ENCODE measurements at places on chromosomes 3 and 15.

DNA sequence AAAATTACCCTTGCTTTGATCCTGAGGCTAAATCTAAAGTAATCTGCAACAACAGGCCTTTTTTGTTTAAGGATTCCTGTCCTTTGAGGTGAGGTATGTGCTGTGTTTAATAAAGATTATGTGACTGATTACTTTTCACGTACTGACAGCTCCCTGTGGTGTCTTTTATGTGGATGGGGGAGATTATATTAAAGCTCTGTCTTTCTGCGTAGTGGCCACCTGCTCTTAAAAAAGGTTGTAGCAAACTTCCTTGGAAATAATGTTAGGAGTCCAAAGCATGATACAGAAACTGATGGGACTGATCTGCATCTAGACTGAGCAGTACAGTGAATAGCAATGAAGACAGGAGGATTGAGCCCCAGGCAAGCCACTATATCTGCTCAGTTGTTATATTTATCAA is 453.0 kb upstream of the GOLIM4 start:
- DNase-seq, result no peak

GRCh38 chr15:95645791-95646338 is 684.6 kb upstream of the NR2F2 start:
- no peak for DNase-seq

DNA sequence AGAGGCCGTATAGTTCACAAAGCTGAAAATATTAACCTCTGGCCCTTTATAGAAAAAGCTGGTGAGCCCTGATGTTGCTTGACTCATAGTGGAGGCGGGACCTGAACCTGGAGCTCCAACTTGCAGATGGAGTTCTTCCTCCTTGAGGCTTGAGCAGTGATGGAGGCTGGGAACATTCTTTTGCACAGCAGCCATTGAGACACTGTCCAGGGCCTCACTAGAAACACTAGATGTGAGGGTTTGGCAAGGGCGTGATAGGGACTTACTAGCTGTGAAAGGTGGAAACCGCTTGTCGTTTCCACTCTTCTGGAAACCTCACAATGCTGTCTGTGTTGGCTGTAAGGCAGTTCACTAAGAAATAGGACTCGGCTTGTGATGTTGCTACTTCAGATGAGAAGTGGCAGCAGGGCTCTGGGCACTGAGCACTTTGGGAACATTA is 12.5 kb downstream of the SMAD6 start:
- DNase-seq, result no peak

GRCh38 chr3:160842021-160843005 is 86.3 kb downstream of the PPM1L start:
- no peak for DNase-seq

DNA sequence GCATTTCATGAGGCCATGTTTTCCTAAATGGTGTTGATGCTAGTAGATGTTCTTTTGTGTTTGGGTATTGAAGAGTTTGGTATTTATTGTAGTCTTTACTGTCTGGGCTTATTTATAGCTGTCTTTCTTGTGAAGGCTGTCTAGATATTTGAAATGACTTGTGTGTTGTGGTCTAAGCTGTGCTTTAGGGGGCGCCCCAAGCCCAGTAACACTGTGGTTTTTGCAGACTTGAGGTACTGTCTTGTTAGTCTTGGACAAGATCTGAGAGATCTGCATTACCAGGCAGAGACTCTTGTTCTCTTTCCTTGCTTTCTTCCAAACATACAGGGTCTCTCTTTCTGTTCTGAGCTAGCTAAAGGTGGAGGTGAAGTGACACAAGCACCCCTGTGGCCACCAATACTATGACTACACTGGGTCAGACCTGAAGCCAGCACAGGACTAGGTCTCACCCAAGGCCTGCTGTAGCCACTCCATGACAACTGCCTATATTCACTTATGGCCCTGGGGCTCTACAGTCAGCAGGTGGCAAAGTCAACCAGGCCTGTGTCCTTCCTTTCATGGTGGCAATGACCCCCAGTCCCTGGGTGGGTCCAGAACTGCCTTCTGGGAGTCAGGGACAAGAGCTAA is 152.1 kb upstream of the TBC1D5 start:
- no peak for DNase-seq
